NCI-H2081 treated with DMSO at 0.1 percent for 48 hours (cell line): ENCODE measurements at places on chromosomes 1 and 21.
A peak's percentile ranks its signal among the peaks of the same experiment; 100 is the strongest.

DNA sequence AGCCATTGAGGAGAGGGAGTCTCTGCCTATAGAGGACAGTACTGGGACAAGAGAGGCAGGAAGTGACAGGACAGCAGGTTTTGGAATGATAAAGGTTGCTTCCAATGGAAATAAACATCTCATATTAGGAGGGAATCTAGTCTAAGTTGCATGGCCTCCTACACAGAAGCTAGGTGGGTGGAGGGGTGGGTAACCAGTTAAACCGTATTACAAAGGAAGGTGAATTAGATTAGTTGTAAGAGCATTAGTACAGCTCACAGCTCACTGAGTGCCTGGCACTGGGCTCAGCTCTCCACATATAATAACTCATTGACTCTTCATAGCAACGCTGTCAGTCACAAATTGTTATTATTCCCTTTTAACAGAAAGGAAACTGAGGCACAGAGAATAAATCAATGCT is 468.1 kb downstream of the PTPRU start:
- no peak for DNase-seq

GRCh38 chr1:40861224-40862003 is 749 bp downstream of the CITED4 start:
- no peak for DNase-seq

DNA sequence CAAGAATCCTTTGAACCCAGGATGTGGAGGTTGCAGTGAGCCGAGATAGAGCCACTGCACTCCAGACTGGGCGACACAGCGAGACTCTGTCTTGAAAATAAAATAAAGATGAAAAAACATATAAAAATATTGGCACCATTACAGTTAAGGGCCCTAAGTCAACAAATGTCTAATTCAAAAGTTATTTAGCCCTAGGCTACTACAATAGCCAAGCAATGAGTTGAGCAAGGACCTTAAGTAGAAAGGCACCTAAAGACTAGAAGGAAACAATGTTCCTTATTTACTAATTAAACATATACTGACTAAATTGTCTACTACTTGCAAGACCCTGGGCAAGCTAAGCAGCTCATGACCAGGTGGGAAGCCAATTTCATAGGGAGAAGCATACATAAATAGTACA is 4.1 kb downstream of the PIK3R3 start:
- DNase-seq, result no peak

- DNase-seq, result no peak
Observed at GRCh38 chr1:162113419-162113818, 43.9 kb downstream of the NOS1AP start.

DNA sequence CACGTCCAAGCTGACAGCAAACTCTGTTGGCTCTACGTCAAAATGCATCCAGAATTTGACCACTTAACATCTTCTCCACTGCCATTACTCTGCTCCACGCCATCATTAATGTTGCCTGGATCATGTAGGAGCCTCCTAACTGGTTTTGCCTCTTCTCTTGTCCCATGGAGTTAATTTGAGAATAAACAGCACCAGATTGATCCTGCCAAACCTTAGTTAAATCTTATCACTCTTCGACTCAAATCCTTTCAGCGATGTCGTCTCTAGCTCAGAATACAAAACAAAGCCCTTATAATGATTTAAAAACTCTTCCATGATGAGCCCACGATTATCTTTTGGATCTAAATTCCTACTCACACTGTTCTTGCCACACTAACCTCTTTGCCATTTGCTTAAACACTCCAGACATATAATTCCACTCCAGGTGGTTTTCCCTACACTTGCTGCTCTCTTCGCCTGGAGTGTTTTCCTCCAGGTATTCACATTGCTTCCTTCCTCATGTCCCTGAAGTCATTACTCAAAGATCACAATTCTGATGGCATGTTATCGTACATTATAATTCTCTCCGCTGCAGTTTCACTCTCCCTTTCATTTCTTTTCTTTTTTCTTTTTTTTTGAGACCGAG is 90.7 kb upstream of the KCNK2 start:
- DNase-seq, result no peak

GRCh38 chr1:186476264-186477040 is 15.5 kb upstream of the PDC start:
- DNase-seq, result no peak

GRCh38 chr1:236287757-236288619 is 6.2 kb upstream of the ERO1B start:
- peak; percentile 76 for DNase-seq

DNA sequence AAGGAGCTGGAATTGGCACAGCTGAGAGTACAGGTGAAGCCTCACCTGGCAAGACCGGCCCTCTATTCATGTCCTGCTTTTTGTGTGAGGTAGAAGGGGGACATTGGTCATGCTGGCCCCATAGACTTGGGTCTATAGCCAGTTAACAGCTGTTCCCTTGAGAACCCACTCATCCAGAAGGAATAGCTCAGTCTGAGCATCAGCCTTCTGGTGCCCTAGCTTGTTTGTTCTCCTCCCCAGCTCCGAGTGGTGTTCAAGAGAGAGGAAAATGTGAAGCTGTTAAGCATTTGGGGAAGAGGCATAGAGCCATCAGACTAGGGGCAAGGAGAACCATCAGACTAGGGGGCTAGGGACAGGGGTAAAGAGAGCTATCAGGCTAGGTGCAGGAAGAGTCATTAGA is 290.9 kb downstream of the SIPA1L2 start:
- DNase-seq, result no peak

DNA sequence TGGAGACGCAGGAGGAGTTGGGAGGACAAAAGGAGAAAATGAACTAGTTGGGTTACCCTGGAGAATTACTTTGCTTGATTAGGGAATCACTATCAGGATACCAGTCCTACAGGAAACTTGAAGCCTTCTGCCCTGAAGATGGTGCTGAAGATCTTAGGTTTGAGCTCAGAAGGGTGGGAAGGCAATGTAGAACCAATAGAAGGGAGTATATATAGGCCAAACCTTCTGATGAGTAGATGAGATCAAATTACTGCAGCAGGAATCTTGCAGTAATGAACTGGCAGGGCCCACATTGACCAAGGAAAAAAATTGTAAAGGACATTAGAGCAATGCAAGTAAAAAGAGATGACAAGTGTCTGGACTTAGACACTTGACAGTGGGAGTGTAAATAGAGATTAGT is 116.3 kb upstream of the CACYBP start:
- DNase-seq, result no peak

DNA sequence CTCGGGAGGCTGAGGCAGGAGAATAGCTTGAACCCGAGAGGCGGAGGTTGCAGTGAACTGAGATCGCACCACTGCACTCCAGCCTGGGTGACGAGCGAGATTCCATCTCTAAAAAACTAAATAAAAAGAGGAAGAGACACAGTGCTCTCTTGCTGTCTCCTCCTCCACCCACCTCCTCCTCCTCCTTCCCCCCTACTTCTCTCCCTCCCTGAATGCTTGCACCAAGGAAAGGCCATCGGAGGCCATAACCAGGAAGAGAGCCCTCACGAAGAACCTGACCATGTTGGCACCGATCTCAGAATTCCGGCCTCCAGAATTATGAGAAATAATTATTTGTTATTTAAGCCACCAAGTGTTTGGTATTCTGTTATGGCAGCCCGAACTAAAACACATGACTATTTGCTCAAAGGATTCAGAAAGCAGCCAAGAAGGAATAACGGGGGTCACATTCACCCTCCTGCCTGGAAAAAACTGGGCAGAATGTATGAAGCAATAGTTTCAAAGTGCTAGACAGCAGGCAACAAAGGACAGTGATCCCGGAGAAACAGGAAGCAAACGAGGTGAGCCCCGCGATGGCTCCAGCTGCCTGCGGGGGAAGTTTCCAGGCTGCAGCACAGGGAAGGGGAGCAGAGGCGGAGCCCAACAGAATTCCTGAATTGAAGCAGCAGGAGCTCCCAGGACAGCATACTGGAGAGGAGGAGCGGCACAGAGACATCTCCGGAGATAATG is 35.8 kb downstream of the LDLRAD1 start:
- DNase-seq, result no peak

GRCh38 chr1:110048923-110049601 is 14.6 kb downstream of the STRIP1 start:
- no peak for DNase-seq

DNA sequence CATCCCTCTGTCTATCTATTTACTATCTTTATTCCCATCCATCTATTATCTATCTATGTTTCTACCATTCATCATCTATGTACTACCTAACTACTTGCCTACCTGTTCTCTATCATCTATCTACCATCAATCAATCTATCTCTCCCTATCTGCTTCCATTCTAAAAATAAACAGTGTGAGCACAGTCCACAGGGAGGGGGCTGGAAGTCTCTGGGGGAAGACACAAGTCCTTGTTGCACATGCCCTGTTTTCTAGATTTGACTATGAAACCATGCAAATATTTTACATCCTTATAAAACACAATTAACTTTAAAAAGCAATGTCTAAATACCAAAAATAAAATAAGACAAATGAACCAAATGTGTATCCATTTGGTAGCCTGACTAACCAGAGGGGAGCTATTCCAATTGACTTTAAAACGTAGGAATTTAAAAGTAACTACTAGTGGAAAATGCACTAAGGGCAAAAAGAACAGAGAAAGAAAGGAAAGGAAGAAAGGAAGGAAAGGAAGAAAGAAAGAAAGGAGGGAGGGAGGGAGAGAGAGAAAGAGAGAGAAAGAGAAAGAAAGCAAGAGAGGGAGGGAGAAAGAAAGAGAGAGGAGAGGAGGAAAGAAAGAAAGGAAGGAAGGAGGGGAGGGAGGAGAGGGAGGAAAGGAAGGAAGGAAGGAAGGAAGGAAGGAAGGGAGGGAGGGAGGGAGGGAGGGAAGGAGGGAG is 13.6 kb upstream of the RIPK4 start:
- no peak for DNase-seq

GRCh38 chr1:25613091-25613490 is 3.5 kb upstream of the MAN1C1 start:
- DNase-seq, result no peak

- DNase-seq, result no peak
Observed at GRCh38 chr1:18581420-18581880, 49.2 kb upstream of the PAX7 start.

DNA sequence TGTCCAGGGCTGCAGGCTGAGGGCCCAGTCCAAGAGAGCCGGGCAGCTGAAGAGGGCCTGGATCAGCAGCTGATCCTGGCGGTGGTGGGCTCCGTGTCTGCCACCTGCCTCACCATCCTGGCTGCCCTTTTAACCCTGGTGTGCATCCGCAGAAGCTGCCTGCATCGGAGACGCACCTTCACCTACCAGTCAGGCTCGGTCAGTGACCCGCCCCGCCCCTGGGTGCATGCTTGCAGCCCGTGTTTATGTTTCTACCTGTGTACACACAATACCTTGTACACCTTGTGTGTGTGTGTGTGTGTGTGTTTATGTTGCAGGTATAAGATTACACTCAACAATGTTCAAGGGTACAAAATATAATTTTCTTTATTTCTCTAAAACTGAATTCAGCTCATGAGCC is 13.0 kb downstream of the TIE1 start:
- no peak for DNase-seq

GRCh38 chr21:40719615-40720014 is 127.3 kb downstream of the DSCAM start:
- no peak for DNase-seq
